ENCODE measurements at places on chromosomes 12 and 14.

- DNase-seq = no peak
Measured at GRCh38 chr14:84610086-84610485, 919.9 kb upstream of the FLRT2 start.

DNA sequence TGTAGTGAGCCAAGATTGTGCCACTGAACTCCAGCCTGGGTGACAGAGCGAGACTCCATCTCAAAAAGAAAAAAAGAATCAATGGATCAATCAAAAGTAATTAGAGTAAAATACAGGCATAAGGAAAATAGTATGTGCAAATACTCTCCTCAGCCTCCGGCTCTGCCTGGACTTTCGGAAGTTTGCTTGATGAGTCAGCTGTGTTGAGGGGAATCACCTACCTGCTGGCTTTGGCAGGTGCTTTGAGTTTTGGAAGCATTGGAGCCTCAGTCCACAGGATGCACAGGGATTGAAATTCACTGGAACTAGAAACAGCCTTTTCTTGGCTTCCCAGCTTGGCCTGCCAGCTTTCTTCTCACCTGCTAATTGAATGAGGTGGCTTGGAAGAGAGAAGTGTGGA lies 268.2 kb downstream of the PCNX1 start:
- DNase-seq = no peak

GRCh38 chr12:127991485-127991884 lies 275.5 kb upstream of the TMEM132C start:
- DNase-seq = no peak

GRCh38 chr12:116458492-116458891 lies 100.7 kb upstream of the MAP1LC3B2 start:
- DNase-seq = no peak

Data from CD8-positive, alpha-beta T cell (primary cell).